Left ventricle myocardium superior (tissue), 1 donor: ENCODE measurements at places on chromosomes 12 and 14.

GRCh38 chr14:75496755-75497154, 25.5 kb upstream of the BATF start:
- no peak for DNase-seq

GRCh38 chr14:59306775-59307174, 118.3 kb downstream of the DAAM1 start:
- DNase-seq, result no peak

DNA sequence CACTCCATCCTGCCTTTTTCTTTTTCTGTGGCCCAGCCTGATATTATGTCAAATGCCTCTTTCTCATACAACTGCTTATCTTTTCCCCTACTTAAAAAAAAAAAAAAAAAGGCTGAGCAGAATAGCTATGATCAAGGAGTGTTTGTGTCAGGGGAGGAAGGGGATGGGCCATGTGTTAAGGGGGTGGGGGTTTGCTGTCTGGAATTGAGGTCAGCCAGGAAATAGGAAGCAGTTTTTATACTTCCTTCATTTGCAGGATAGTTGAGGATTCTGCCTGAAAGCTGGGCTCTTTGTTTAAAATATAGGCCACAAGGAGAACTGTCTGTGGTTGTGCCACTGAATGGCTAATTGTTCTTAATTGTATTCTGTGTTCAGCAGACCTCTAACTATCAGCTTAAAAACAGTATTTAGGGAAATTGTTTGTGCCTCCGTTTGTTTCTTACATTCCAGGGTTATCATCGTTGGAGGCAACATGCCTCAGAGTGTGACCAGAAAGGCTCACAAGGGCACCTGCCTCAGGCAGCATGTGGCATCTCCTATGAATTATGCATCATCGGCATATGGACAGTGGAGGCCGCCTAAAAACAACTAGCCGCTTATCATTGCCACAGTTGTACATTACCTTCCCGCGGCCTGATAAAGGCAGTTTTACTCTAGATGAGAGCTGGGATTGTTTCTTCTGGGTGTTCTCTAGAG, 96.0 kb downstream of the SRGAP1 start:
- no peak for DNase-seq

- DNase-seq, result peak; percentile 82
These were observed 323 bp downstream of the VTI1B start for GRCh38 chr14:67674139-67674479.

DNA sequence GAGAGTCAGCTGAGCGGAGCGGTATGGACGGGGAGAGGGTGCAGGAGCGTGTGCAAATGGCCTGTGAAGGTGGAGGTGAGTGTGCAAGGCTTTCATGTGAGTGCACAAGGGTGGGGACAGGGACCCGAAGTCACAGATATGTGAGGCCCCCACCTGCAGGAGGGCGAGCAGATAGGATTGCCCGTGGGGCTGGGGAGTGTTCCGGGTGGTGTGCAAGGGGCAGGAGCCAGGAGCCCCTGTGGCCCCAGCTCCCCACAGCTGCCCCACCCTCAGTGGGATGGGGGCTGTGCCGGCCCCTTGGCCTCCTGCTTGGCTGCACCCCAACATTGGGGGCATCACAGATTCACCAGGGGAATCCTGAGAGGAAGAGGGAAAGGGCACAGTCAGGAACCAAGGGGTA, 5.5 kb upstream of the ZNF384 start:
- DNase-seq, result no peak

DNA sequence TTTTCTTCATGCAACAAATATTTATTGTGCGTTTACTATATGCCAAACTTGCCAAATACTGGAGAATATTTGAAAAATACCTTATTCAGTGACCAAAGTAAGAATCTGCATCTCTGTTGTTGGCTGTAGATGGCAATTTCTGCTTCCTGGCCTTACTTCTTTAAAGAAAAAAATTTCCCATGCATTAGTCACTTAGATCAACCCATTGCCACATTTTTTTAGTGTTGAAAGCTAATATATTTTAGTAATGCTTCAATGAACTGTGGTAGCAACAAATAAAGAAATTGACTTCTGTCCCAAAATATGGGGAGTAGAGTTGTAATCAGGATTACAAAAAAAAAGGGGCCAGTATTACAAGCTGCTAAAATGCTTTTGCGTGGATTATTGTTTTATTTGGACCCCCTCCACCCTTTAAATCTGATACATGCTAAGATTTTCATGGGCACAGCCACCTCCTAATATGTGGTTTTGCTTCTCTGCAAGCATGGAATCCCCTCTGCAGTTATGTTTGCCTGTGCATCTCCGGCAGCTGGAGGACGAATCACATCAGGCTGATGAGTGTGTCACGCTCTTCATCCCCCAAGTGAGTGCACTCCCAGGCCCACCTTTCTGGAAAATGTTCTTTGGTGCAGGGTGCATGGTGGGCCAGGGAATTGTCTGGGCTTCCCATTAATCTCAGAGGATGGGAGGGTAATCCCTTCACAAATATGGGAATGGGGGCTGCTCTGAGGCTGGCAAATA, 38.1 kb upstream of the PTCSC3 start:
- no peak for DNase-seq

DNA sequence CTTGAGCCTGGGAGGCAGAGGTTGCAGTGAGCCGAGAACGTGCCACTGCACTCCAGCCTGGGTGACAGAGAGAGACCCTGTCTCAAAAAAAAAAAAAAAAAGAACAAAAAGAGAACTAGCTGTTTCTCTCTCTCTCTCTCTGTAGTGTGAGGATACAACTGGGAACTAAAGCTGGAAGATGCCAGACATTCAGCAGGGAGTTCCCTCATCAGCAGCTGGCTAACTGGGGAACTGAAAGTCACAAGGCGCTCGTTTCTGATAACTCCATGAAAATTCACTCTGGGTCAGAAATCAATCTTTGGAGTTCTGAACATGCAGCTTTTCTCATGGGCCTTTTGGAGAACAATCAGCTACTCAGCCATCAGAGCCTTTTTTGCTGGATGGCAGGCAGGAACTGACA, 43.5 kb upstream of the MAP1LC3B2 start:
- DNase-seq, result no peak

GRCh38 chr12:83573671-83574070, 887.0 kb downstream of the TMTC2 start:
- peak; percentile 28 for DNase-seq

- no peak for DNase-seq
These were observed 199.2 kb downstream of the CRADD start for GRCh38 chr12:93876360-93876759.

DNA sequence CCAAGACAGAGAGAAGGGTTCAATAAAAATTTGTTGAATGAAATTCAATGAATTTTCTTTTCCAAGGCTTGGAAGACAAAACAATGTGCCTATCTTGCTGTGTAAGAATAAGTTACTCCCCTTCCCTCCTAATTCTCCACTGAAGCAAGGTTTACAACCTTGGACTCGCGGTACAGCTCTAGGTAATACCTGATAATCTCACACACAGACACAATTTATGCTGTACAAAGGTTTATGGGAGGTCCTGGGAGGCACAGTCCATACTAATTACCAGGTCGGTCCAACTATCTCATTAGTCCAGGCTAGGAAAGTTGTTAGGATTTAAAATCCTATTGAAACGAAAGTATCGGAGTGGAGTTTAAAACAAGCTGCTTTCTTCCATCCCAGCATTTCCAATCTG, 42.6 kb downstream of the NELL2 start:
- no peak for DNase-seq

DNA sequence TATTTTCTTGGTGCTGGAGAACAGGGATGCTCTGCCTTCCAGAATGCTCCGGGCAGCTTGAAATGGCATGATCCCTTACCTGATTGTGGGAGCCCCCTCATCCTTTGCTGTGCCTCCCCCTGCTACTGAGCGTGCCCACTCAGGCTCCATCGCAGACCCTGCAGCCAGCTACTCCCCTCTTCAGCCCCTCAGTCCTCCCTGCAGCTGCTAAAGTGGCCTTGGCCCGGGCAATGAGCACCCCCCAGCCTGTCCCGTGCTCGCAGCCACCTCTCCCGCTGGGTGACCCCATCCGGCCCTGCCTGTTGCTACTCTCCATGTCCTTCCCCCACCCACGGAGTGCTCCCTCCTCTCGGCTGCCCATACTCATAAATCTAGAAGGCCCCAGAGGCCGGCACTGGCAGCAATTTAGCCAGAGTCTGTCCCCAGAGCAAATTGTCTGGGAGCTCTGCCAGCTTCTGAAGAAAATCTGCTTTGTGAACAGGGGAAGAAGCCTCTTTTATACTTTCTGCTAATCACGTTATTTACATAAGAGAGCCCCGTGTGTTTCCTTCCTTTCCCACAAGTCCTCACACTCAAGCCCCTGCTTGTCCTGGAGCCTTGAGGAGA, 143.7 kb upstream of the FRMD6 start:
- DNase-seq, result peak; percentile 73

DNA sequence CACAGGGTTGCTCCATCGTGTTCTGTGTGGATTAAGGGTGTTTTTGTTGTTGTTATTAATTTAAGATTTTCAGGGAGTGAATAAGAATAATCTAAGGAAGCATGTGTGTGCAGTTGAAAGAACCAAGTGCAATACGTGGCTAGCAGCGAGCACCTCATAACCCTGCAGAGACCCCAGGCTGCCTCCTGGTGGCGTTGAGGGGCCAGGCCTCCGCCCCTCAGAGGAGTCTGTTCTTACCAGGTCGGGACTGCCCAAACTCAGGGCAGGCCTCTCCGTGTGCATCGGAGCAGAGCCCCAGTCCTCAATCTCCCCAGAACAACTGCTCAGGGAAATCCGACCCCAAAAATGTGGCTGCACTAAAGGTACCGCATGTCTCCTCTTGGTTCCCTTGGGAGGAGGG, 36.8 kb downstream of the IL31 start:
- no peak for DNase-seq

DNA sequence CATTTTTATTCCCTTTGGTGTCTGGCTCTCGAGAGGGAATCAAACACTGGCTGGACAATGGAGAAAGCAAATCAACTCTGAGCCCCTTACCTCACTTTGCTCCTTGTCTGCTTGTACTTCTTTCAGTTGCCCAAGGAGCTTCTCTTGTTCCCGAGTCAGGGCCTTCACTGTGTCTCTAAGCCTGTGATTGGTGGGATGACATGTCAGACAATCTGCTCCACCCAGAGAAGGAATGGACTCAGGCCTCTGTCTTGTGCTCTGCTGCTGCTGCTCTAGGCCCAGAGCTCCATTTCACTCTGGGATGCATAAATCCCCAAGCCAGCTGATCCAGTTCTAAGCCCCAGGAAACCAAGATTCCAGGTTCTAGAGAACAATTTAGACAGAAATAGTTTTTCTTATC, 7.6 kb downstream of the CALCOCO1 start:
- DNase-seq, result no peak

GRCh38 chr14:31440280-31440679, 17.0 kb downstream of the DTD2 start:
- DNase-seq, result no peak

GRCh38 chr14:72613975-72614319, 280.0 kb downstream of the DPF3 start:
- DNase-seq, result no peak
